Activated T-cell treated with anti-CD3 and anti-CD28 coated beads, Interleukin-2, amount 50 U/mL, for 48 hours (primary cell): ENCODE measurements at places on chromosomes 11 and 22.

DNA sequence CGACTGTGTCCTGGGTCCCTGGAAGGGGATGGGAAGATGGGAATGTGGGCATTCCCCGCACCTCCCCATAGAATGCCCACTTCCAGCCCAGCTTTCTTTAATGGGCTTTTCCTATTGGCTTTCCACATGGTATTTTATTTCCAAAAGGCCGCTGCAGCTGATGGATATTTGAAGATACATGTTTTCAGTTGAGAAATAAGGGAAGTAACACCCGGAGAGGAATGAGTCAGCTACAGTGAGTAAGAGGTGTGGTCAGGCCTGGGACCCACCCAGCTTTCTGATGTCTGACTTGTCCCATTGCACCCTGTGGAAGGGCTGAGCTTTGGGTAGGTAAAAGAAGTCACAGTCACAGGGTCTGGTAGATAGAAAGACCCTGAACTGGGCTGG is 476.9 kb downstream of the MIAT start:
- peak; percentile 49 for DNase-seq

GRCh38 chr11:5620651-5621521 is 3.9 kb upstream of the TRIM34 start:
- DNase-seq = no peak

- no peak for DNase-seq
Measured at GRCh38 chr11:9790703-9791102, 126.8 kb downstream of the SWAP70 start.

DNA sequence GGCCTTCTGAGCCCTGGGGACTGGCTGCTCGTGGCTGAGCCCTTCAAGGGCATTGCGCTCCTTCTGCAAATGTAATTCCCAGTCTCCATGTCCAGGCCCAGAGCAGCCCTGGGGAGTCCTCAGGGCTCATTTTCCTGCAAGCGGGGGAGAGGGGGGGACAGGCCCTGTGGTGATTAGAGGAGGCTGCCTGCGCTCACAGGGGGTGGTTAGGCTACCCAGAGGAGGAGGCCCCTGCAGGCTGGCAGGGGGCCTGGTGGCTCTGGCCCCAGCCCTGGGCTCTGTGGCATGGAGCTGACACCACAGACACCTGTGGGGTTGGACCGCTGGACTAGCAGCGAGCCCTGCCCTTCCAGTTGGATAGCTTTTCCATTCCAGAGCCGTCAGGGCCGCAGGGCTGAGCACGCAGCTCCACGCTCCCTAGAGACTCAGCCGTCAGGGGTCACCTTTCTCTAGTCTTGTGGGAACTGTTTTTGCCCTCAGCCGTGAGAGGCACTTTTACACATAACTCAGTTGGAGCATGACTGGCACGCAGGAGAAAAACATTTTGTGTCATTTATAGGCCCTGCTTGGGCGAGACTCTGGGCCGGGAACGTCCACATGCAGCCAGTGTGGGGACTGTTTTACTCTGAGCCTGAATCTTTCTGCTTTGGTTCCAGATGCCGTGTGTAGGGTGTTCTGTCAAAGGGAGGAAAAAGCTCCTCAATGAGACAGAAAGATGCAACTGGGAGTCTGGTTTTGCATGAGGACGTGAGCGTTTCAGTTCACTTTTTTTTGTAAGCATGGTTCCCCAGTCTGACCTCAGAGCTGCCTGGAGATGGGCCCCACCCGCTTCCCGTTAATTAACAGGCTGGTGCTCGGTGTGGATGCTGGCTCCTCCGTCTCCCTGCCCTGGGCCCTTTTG is 58.1 kb downstream of the LRP5 start:
- no peak for DNase-seq

- no peak for DNase-seq
Measured at GRCh38 chr11:130620548-130620947, 172.1 kb downstream of the ADAMTS15 start.

GRCh38 chr11:64580412-64580811 is 10.6 kb upstream of the SLC22A12 start:
- DNase-seq = no peak

DNA sequence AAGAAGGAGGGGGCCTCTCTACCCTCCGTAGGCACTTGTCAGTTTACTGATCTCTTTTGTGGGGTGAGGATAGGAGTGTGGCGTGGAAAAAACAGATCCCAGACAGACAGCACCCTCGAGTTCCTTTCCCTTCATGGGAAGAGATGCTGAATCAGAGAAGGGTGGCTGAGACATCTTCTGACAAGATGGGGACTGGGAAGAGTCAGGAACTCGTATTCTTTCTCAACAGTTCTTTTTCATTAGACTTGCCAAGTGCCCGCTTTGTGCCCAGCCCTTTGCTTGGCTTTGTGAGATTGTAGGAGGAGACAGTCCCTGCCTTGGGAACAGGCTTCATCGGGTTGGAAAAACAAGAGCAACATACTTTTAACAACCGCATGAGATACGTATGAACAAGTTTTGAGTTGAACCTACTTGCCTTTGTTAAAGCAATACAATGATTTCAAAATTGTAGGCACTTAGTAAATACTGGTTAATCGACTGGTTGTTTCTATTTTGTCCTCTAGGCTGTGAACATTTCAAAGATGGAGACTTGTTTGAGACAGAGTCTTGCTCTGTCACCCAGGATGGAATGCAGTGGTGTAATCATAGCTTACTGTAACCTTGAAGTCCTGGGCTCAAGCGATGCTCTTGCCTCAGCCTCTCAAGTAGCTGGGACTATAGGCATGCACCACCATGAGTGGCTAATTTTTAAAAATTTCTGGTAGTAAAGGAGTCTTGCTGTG is 1.1 kb downstream of the RRM1 start:
- DNase-seq = no peak

GRCh38 chr22:29912605-29913398 is 29.8 kb downstream of the MTMR3 start:
- DNase-seq = no peak

GRCh38 chr11:96072592-96072991 is 148.7 kb upstream of the MTMR2 start:
- DNase-seq = no peak
